Heart left ventricle (tissue), 16 donors: ENCODE measurements at places on chromosomes 3 and 15.
A peak's percentile ranks its signal among the peaks of the same experiment; 100 is the strongest.

DNA sequence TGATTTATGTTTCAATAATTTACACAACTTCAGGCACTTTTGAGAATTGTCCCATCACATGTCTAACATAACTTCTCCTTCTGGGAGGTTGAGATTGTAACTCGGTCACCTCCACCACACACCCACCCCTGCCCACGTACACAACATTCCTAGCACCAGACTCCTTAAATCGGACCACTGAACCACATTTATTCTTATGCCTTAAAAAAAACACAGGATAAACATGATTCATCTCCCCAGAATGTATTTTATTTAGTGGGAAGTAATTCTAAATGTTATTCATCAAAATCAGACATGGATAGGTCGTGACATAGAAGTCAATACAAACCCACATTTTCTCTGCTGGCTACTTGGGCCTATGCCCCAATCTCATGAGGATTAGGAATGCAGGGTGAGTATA lies 3.0 kb downstream of the SNTN start:
- no peak for DNase-seq

GRCh38 chr15:42131826-42132806 lies 24.3 kb downstream of the PLA2G4F start:
- DNase-seq = no peak

GRCh38 chr3:114427285-114428043 lies 133.6 kb downstream of the TIGIT start:
- DNase-seq = no peak

- DNase-seq = no peak
Measured at GRCh38 chr3:8507496-8507895, 5.9 kb downstream of the LMCD1 start.

DNA sequence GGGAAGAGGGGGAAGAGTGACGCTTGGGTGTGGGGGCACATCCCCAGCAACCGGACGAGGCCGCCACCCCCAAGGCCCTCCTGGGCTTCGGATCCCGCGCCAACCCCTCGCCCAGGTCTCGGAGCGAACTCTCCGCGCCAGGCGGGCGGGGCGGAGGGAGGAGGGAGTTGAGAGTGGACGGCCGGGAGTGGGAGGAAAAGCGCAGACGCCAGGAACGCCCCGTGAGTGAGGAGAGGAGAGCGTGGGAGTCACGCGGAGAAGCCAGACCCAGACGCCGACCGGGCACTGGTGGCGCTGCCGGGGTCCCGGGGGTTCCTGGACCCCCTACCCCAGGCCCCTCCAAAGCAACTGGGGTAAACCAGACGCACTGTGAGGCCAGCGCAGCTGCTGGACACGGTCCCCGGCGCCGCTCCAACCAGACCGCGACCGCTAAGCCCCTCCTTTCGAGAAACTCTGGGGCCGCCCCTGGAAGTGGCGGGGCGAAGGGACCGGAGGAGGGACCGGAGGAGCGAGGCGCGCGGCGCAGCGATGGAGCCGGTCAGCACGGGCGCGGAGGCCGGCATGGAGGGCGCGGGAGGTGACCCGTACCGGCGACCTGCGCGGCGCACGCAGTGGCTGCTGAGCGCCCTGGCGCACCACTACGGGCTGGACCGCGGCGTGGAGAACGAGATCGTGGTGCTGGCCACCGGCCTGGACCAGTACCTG lies at the start of gene EFCC1:
TSS of gene EFCC1 (plus strand) at position 204 of the 705 bp plus-strand sequence. CDS start at position 529, 325 bp downstream.
- peak; percentile 87 for DNase-seq
